Large intestine (tissue), 12 donors: ENCODE measurements at places on chromosomes 6 and 20. TPM values are rescaled to one million over a fixed set of nuclear protein-coding genes. Genes with fewer than 3 reads are reported as not detected.

- H3K4me1 ChIP-seq, result no peaks in the 10 kb centered on the region
Observed at GRCh38 chr20:32924781-32925180, 66.1 kb downstream of the EFCAB8 start.

- H3K4me1 ChIP-seq, result no peaks in the 10 kb centered on the region
- no peaks in the 10 kb centered on the region for H3K36me3 ChIP-seq
Observed at GRCh38 chr6:163324688-163325389, 89.7 kb upstream of the QKI start.

- H3K27me3 ChIP-seq, result peaks cover 96% of the 10 kb centered on the region
- H3K4me1 ChIP-seq, result peaks cover 25% of the 10 kb centered on the region
- H3K27ac ChIP-seq, result no peak overlapping the region
- no peaks in the 10 kb centered on the region for H3K36me3 ChIP-seq
Observed at GRCh38 chr20:21101932-21102575, 4.1 kb downstream of the LINC00237 start.

The RCAN2 gene
- 4.7 TPM for polyA plus RNA-seq

The PAX1 gene
- not detected for polyA plus RNA-seq

The NOP56 gene
- 208 TPM for polyA plus RNA-seq

The ERVFRD-1 gene
- 1.3 TPM for polyA plus RNA-seq

The EPB41L1 gene
- 27.5 TPM for polyA plus RNA-seq

DNA sequence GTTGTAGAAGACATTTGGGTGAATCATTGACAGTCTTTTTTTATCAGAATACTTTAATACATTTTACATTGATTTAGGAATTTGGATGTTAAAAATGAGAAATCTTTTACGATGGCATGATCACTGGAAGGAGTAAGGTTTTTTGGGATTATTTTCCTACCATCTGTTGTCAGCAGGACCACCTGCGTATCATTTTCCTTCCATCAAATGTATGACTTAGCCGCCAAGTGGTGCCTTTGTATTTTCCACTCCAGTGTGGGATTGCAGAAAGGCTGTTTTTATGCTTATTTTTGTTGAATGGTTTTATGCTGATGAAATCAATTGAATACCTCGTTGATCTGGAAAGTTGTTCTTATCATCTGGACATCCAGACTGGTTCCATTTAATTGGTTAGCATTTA lies 35.8 kb downstream of the AKAP12 start:
- no peaks in the 10 kb centered on the region for H3K36me3 ChIP-seq
- no peak overlapping the region for H3K27ac ChIP-seq

- H3K4me1 ChIP-seq, result peaks cover 8% of the 10 kb centered on the region
- DNase-seq, result no peak
- H3K27me3 ChIP-seq, result no peaks in the 10 kb centered on the region
- no peak overlapping the region for H3K27ac ChIP-seq
- H3K4me3 ChIP-seq, result no peak overlapping the region
Observed at GRCh38 chr6:106181664-106182418, 95.7 kb downstream of the PRDM1 start.

- no peak for DNase-seq
- H3K36me3 ChIP-seq, result no peaks in the 10 kb centered on the region
- H3K27ac ChIP-seq, result no peak overlapping the region
- no peak overlapping the region for H3K4me3 ChIP-seq
Observed at GRCh38 chr20:24808616-24809015, 140.5 kb upstream of the CST7 start.

DNA sequence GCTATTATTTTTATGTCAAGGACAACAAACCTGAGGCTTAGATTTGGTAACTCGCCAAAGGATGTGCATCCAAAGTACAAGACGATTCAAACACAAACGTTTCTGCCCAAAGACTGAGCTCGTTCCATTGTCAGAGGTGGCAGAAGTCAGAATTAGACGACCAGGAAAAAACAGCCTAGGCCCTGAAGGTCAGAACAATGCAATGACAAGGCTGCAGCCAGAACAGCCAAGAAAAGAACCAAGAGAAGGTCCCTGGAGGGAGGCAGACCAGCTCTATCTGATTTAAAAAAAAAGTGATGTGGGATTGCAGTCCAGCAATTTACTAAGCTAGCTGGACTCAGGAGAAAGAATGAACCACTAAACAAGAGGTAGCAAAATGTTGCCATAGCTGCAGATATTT lies 54.2 kb downstream of the NCOA7 start:
- no peak overlapping the region for H3K4me3 ChIP-seq
- DNase-seq, result no peak
- no peaks in the 10 kb centered on the region for H3K4me1 ChIP-seq
- no peaks in the 10 kb centered on the region for H3K36me3 ChIP-seq
- no peaks in the 10 kb centered on the region for H3K27me3 ChIP-seq

DNA sequence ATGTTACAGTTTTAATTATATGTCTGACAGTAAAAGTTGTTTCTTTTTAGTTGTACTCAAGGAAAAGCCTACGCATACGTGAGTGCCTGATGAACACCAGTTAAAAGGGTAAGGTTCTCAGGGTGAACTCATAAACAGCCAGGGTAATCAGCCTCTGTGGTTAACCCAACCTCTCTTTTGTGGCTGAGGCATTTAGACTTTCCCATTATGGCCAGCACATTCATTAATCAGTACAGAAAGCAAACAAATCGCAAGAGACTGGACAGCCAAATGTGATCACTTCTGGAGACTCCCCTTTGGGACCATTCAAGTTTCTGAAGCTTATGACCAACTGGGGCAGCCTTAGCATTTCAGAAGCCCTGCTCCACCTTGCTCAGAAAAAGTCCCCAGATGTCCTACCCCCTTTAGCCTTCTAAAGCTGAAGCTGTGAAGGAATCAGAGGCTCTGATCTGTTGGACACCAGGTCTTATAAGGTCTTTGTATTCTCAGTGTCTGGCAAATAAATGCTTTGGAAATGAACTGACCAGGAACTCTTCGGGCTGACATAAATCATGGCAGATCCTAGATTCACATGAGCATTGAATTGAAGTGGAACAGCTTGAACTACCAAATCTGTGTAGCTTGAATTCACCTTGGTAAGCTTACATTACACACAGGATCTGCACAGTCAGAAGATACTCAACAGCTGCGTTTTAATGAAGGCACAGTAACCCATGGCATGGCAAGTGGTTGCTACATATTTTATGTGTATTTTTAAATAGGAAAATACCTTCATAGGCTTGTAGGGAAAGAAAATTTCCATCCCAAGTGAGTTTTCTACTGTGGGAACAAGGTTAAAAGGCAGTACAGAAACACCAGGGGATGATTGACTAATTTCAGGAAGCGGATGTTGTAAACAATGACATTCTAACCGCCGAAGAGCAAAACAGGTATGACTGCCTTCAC lies 18.7 kb downstream of the IL20RA start:
- no peaks in the 10 kb centered on the region for H3K4me1 ChIP-seq
- H3K4me3 ChIP-seq, result no peak overlapping the region
- H3K27me3 ChIP-seq, result no peaks in the 10 kb centered on the region
- no peak for DNase-seq

- DNase-seq, result no peak
- no peaks in the 10 kb centered on the region for H3K36me3 ChIP-seq
- no peaks in the 10 kb centered on the region for H3K27me3 ChIP-seq
- no peaks in the 10 kb centered on the region for H3K4me1 ChIP-seq
- H3K4me3 ChIP-seq, result no peak overlapping the region
Observed at GRCh38 chr6:145758113-145758512, 22.8 kb upstream of the EPM2A start.

The CDSN gene
- polyA plus RNA-seq, result not detected
